GM23338 (cell line): ENCODE measurements at places on chromosomes 13 and 19.

DNA sequence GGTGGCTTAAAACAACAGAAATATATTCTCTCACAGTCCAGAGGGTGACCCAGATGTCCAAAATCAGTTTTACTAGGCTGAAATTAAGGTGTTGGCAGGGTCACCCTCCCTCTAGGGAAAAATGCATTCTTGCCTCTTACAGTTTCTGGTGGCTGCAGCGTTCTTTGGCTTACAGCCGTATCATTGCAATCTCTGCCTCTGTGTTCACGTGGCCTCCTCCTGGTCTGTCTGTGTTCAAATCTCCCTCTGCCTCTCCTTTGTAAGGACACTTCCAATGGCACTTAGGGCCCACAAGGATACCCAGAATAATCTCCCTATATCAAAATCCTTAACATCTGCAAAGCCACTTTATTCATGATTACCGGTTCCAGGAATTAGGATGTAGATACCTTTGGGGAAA is 21.1 kb downstream of the KCTD12 start:
- DNase-seq = peak; percentile 4

DNA sequence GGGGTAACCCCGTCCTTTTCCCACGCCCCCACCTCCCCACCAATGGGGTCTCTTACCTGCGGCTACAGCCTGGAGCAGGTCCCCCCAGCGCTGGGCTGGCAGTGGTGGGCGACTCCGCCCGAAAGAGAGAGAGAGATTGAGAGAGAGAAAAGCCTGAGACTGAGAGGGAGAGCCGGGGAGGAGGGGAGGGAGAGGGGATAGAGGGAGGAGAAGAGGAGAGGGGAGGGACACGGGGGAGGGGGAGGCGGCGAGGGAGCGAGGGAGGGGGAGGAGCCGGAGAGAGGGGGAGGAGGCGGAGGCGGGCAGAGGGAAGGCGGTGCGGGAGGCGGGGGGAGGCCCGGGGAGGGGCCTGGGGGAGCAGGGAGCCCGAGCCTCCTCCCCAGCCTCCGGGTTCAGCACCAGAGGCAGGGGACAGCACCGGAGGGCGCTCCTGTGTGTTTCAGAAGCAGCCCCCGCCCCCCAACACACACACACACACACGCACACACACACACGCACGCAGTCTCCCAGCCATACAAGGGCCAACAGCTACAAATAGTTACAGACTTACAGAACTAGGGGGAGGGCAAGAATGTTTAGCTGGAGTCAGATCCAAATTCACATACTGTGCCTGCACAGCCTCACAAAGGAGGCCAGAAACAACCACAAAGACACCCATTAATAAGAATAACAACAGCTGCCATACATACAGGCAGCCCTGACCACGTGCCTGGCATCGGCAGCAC is at the start of gene SLC8A2:
TSS of gene SLC8A2 (minus strand) at position 161 of the 725 bp plus-strand sequence. CDS start 5,490 bp downstream, outside the sequence.
- DNase-seq = peak; percentile 95

- DNase-seq = no peak
These were observed 622 bp upstream of the RBM42 start for GRCh38 chr19:35628264-35628564.

- DNase-seq = no peak
These were observed 22.8 kb upstream of the BCL3 start for GRCh38 chr19:44725684-44726083.

- no peak for DNase-seq
These were observed 94.7 kb downstream of the RGCC start for GRCh38 chr13:41552031-41552430.
